ENCODE measurements at places on chromosomes 12 and 14.

DNA sequence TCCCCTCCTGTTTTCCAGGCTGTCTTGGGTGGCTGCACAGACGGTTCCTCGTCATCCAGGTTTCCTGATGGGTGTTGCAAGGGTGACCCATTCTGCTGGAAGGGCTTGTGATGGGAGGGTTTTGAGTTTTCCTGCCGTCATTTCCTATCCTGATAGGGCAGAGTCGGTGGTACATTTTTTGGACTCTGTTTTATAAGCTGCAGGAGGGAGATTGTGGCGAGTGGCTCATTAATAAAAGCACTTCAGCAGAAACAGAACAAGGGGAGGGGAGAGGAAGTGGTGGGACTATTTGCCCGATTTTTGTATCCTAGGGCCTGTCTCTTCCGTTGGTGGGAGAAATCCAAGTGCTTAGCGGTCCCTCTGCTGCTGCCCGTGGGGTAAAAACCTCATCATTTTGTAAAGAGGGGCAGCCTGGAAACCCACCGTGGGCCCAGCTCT lies 40.0 kb downstream of the TSPAN9 start:
- DNase-seq = no peak

DNA sequence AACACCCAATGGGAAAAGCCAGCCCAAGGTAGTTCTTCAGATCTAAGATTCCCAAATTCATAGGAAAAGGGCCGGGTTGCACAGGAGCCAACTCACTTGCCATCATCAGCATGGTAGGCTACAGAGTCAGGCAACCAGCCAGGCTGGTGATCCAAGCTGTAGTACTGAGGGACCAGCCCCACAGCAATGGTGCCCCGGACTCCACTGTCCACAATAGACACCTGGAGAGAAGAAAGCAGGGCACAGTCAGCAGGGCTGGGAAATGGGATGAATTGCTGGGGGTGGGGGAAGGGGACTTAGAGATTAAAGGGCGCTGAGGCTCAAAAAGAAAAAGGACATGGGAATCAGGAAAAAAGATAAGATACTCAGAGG lies 4.2 kb downstream of the SPRYD3 start:
- no peak for DNase-seq

DNA sequence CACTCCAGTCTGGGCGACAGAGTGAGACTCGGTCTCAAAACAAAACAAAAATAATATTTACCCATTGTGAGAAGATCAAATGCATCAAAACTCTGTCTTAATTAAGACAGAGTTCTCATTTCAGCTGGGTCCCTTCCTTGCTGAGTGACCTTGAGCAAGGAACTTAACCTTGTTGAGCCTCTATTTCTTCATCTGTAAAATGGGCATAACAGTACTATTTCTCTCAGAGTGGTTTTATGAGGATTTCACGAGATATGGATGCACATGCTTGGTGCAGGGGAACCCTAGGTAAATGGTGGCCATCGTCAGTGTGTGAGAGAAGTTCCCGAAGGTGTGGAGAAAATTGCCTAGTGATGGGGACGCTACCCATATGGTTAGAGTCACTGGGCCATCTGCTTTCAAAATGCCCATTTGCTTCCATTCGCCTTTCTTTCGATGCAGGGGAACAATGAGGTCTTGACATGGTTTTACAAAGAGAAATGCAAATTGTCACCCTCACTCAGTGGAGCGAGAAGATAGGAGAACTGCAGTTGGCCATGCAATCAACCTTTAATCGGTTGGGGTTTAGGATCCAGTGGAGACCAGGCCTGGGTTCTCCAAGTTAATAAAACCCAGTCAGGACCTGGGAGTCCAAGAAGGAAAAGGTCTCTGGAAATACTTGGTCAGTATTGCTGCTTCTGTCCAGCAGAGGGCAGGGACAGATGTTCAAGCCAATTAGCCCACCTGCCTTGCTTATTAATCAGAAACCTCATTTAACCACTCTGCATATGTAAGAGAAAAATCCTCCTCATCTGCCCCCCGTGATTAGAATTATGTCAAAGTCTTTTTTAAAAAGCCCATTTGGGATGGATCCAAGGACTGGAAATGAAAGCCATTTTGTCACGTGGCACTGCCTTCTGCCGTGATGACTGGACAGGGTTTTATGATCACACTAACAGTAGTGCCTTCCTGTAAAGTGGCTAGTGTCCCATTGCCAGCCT lies 37.2 kb downstream of the CFAP251 start:
- no peak for DNase-seq

DNA sequence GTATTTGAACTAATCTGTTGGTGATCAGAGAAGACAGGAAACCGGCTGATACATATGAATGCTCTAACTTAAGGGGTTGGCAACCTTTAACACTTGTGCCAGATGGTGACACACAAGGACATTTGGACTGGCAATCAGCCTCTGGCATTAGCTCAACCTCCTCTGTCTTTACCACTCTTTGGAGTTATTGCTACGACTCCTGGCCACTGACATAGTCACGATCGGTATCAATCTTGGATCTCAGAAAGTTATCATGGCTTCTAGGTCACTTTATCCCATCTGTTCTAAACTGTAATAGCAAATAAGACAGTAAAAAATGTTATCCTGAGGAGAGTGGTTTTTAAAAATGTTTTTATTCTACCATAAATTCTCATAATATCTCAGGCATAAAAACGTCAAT lies 575.2 kb upstream of the MDGA2 start:
- DNase-seq = no peak

DNA sequence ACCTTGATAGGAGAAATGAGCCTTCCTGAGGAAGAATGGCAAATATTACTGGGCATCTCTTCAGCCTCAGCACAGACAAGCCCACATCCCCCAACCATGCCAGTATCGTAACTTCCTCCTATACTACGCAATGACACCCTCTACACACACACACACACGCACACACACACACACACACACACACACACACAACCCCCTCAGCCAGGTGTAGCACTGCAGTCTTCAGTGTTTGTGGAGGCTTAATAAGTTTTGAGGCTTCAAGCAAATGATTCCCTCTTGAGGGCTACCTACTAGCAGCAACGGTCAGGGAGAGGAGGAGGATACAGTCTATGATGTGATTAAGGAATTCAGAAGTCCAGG lies 1.6 kb downstream of the DGKA start:
- DNase-seq = no peak

DNA sequence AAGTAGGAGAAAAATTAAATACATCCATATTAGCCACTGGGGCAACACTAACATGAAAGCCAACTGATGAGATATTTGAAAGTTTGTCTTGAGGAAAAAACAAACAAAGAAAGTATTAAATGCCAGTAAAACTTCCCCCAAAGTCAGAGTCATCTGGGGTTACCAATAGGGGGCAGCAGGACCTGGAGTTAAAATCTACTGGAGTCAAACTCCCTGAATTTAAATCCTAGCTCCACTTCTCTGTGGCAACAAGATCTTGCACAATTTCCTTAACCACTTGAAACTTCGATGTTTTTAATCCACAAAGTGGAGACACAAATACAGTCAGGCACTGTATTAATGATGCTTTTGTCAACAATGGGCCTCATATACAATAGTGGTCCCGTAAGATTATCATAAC lies 14.4 kb downstream of the PLEKHG7 start:
- DNase-seq = no peak

DNA sequence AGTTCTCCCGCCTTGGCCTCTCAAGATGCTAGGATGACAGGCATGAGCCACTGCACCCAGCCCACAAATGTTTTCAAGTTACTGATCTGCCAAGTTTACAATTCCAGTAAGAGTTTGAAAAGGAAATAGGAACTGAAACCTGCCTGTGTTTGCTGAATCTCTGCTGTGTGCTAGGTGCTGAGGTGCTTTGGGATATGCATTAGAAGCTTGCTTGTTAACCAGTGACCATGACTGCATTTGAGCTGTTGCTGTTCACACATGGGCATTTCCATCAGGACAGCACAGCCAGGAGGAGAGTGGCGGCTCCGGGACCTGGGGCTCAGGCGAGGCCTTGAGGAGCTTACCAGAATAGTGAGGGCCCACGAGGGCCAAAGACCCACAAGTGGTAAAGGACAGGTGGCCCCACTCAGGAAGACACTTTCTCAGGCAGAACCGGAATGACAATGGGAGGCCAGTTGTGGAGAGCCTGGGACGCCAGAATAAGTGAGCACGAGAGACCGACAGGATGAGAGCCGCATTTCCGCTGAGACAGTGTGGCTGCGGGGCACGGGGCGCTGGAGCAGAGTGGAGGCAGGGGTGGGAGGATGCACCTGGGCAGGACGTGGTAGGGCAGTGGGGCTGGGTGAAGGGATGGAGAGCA lies 54.5 kb upstream of the MMP17 start:
- DNase-seq = no peak

Data from stimulated activated CD8-positive, alpha-beta memory T cell treated with anti-CD3 and anti-CD28 coated beads, Interleukin-4, amount 100 ng/mL, for 24 hours (primary cell).